ENCODE measurements at places on chromosomes 16 and 17.
A peak's percentile ranks its signal among the peaks of the same experiment; 100 is the strongest.

GRCh38 chr16:3690980-3691720 is 26.2 kb downstream of the TRAP1 start:
- peak; percentile 1 for DNase-seq

- no peak for DNase-seq
Measured at GRCh38 chr16:48963901-48964615, 317.6 kb downstream of the CBLN1 start.

DNA sequence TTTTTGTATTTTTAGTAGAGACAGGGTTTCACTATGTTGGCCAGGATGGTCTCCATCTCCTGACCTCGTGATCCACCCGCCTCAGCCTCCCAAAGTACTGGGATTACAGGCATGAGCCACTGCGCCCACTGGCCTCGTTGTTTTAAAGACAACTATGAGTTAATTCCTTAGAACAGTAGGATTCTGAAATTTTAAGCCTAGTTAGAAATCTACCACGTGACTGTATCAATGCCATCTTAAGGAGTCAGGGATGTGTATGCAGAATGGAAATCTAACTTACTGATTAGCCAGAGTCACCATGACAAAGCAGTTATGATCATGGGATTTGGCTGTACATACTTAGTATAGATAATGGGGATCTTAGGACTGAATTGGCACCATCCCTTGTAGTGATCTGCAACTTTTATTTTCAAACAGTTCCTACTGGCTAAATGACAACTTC is 2.8 kb downstream of the CEP20 start:
- DNase-seq = no peak

DNA sequence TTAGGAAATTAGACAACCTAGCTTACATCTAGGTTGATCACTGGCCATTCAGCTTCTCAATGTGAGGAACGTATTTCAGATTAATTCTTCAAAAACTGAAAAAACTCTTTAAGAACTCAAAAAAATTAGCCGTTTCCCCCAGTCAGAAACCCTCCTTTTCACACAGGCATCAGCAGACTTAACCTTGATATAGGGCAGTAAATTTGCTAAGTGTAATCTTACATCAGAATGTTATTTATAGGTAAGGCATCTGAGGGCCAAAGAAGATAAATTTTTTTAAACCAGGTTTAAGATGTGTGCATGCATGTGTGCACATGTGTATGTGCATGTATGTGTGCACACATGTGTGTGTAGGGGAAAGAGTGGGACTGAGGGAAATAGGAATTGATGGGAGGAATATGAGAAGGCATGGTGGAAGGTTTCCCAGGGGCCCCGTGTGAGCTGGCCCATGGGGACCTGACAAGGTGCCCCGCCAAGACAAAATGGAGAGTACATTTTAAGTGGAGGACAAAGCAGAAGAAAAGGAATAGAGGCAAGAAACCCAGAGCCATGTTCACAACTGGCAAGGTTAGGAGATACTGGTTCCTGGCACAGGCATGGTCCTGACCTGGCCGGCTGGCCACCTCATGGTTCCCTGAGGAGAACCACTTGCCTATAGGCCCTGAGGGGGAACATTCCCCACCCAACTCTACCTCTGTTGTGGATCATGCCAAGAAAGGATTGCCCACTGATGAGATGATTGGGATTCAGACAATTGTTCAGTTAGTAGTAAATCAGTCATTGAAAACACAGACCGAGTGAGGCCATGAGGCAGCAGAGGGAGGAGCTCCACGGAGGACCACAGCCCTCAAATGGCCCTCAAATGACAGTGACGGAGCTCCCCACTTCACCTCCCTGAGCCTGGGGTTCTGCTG is 33.0 kb downstream of the TEX2 start:
- DNase-seq = no peak
